ENCODE measurements at places on chromosomes 13 and 19. TPM values are rescaled to one million over a fixed set of nuclear protein-coding genes. Genes with fewer than 3 reads are reported as not detected.

DNA sequence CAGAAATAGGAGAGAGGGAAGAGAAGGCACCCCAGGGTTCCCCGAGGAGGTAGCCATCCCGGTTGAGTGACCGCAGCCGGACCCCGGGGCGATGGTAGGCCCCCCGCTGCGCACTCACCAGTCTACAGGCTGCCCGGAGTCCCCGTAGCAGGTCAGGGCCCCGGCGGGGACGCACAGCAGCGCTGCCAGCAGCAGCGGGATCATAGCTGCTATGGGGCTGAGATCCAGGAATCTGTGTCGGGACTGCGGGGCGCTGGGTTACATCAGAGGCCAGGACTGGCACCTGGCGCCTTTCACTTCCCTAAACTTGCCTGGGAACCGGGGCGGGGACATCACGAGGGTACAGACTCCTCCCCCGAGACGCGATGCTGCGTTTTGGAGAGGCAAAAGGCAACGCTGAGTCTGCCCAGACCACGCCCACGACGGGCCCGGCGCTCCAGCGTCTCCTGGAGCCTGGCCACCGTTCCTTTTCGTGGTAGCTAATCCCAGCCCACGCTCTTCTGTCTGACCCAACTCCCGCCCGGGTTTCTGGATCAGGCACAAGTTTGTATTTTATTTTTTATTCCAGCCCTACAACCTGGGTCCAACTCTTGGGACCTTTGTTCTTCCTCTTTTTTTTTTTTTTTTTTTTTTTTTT is at the start of gene DNASE2:
Gene DNASE2 (minus strand): TSS at position 278 of the 637 bp plus-strand sequence. CDS start 74 bp downstream, at position 204.
- peak; percentile 98 for DNase-seq

DNA sequence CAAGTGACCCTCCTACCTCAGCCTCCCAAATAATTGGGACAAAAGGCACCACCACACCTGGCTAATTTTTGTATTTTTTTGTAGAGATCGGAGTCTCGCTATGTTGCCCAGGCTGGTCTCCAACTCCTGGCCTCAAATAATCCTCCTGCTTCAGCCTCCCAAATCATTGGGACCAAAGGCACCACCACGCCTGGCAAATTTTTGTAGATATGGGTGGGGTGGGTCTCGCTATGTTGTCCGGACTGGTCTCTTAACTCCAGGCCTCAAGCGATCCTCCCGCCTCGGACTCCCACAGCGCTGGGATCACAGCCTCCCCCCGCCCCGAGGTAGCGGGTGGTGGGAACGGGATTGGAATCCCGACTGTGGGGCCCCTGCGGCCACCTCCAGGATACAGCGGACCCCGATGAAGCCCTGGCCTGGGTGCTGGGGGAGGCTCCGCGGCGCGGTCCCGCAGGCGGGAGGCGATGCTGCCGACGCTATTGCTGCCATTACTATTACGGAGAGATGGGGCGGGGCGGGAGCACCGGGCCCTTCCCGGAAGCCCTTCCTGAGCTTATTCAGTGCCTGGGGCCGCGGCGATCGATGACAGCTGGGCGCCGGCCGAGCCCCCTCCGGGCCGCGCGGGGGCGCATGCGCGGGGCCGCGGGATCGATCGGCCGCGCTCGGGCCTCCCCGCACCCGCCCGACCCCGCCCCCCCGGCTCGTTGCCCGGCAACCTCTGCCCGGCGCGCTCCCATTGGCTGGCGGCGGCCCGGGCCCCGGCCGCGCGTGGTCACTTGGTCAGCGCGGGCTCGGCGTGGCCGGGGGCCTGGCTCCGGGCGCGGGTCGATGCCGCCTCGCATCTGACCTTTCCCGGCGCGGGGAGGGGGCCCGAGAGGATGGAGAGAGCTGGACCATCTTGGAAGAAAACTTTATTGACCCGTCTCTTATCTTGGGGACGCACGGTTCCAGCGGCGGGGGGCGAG is 27.9 kb upstream of the ONECUT3 start:
- no peak for DNase-seq

Gene PRPF31
- total RNA-seq = 71.6 TPM

GRCh38 chr19:1270854-1271527 is 1.9 kb downstream of the CIRBP start:
- DNase-seq = peak; percentile 41

GRCh38 chr13:46961719-46962118 is 64.9 kb upstream of the HTR2A start:
- DNase-seq = no peak

Gene SIGLEC11
- total RNA-seq = 1.0 TPM

DNA sequence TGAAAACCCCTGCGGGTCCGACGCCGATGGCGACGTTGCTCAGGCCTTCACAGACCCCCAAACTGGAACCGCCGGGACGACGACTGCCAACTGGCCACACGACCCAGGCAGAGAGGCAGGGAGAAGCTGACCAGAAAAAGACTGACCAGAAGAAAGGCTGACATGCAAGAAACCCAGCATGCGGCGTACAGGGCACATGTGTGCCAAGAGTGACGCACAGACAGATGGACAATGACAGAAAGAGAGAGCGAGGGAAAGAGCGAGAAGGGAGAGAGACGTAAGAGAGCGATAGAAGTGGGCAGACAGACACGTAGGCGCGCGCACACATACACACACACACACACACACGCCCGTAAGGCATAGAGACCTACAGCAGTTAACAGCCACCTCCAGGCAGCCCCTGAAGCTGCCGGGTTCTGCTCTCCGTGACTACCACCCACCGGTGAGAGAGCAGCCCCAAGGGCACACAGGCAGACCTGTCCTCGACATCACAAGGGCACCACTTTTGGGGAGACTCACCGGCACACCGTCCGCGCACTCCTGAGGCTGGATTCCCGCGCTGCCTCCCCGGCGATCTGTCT is 67.2 kb upstream of the ZNF527 start:
- DNase-seq = no peak

Gene ZNF649
- total RNA-seq = 26.5 TPM

Gene PSG11
- not detected for total RNA-seq

DNA sequence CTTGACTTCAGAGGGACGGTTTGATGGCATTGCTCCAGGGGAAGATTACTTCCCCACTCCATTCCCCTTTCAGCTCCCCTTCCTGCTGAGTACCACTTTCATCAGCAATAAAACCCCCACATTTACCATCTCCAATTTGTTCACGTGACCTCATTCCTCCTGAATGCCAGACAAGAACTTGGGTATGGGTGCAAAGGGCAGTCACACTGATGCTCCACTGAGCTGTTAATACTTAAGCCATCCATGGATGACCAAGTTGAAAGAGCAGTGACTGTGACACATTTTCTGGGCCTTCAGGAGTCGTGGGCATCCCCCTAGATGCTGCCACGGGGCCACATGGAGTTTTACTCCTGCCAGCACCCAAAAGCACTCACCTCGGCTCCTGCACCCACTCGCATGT is 93.1 kb downstream of the STOML3 start:
- no peak for DNase-seq

DNA sequence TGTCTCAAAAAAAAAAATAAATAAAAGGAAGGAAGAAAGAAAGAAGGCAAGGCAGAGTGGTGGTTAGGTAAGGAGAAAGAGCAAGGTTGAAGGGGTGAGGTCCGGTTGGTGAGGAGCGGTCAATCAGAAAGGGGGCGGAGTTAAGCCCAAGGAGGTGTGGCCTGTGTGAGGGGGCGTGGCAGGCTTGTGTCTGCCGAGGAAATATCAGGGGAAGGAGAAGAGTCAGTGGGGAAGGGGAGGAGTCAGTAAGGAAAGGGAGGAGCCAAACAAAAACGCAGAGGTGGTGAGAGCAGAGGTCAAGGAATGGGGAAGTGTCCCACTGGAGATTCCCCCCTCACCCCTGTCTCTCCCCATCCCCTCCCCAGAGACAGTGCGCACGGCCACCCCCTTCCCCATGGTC is 5.9 kb downstream of the CACNG7 start:
- DNase-seq = no peak

DNA sequence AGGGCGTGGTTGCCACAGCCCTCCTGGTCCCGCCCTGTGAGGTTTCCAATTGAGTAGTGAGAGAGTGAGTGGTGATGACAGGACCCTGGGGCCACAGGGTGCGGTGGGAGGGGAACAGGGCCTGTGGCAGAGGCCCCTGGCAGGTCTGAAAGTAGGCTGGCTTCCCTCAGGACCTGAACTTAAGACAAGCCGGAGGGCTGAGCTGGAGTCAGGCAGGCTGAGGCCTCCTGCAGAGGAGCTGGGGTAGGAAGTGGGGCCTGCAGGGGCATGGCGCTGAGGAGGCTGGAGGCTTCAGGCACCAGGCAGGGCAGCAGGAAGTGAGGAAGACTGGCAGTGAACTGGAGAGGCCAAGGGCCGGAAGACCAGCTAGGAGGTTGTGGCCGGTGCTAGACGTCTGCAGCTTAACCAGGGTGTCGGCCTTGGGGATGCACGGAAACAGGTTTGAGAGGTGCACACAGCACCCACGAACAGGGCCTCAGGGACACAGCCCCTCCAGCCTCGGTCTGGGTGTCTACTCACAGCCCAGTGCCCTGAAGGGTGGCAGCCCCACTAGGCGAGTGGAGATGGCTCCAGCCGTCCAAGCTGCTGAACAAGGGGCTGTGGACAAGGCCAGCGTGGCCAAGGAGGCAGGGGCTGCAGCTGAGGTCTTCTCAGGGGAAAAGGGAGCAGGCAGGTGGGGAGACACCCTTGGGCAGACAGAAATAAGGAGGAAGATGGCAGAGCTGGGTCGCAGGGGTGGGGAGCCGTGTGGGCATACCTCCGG is 17.8 kb downstream of the POP4 start:
- DNase-seq = no peak

- no peak for DNase-seq
These were observed 19.8 kb upstream of the NAA16 start for GRCh38 chr13:41291246-41291645.

DNA sequence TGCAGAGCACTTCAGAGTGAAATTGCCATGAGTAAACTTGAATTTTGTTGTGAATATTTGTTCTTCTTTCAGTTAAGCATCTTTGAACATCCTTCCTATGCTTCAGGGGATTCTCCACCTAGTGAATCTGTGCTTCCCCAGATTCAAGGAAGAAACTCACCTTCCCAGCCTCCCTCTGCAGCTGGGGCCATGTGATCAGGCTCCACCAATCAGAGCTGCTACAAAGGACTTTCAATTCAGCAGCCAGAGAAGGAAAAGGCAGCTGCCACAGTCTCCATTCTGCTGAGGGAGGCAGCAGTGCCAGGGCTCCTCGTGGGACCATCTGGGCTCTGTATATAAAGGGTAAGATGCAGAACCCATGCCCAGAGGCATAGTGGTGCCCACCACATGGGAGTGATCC is 89.7 kb upstream of the SIAH3 start:
- no peak for DNase-seq

- DNase-seq = no peak
These were observed 238.2 kb downstream of the MAB21L1 start for GRCh38 chr13:35238274-35238673.

DNA sequence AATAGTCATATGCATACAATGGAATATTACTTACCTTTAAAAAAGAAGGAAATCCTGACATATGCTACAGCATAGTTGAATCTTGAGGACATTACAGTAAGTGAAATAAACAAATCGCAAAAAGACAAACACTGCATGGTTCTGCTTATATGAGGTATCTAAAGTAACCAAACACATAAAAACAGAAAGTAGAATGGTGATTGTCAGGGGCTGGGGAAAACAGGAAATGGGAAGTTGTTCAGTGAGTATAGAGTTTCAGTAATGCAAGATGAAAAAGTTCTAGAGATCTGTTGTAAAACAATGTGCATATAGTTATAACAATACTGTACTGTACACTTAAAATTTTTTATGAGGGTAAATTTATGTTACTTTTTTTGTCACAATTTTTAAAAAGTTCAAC is 219.4 kb downstream of the KLF5 start:
- DNase-seq = no peak

- no peak for DNase-seq
These were observed 14.8 kb downstream of the TSC22D1 start for GRCh38 chr13:44561351-44561750.

- DNase-seq = no peak
These were observed 65.7 kb downstream of the SLITRK5 start for GRCh38 chr13:87736849-87737385.

Gene SELENOV
- not detected for total RNA-seq

Gene ZNF547
- total RNA-seq = 8.2 TPM

Gene KIR2DL1
- total RNA-seq = not detected

DNA sequence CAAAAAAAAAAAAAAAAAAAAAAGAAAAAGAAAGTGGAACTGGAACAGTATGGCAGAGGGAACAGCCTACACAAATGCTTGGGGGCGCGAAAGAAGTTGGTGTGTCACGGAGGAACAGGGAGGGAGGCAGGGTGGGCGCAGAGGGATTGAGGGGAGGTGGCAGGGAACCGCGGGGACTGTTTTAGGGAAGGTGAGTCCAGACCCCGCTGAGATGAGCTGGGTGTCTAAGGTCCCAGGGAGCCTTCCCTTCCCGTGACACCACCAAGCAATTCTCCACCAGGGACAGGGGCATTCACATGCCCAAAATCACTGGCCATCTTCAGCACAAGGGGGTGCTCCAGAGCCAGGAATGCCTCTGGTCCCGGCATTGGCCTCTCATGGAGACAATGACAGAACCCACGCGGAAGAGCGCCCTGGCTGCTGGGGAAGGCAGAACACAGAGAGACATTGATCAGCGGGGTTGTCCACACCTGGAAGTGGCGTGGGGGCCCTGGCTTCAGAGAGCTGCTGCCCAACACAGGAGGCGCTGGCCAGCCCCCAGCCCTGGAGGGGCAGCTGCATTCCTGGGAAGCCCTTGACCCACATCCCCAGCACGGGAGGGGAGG is 6.9 kb downstream of the PEAK3 start:
- DNase-seq = no peak
